Stimulated activated CD4-positive, alpha-beta T cell treated with anti-CD3 and anti-CD28 coated beads, Interleukin-1b, Interleukin-23, amount 100 ng/mL, for 48 hours (primary cell): ENCODE measurements at places on chromosomes 4 and X.

GRCh38 chrX:142601792-142602191 is 396.7 kb upstream of the MAGEC2 start:
- no peak for DNase-seq

DNA sequence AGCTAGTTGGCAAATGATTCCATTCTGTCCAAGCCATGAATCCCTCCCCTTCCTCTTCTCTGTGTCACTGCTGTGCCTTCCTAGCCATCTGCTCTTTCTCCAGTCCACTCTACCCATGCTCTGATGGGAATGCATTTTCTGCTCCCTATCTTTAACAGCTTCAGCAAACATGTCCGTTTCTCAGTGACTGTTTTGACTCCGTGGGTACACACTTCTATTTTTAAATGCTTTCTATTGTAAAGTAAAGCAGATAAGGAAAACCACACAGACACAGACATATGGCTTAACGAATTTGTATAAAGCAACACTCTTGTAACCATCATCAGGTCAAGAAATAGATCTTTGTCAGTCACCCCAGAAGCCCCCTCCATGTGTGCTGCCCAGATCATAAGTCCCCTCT is 72.4 kb upstream of the KLHL13 start:
- DNase-seq: no peak

- no peak for DNase-seq
Observed at GRCh38 chr4:52822583-52822971, 39.5 kb upstream of the RASL11B start.

DNA sequence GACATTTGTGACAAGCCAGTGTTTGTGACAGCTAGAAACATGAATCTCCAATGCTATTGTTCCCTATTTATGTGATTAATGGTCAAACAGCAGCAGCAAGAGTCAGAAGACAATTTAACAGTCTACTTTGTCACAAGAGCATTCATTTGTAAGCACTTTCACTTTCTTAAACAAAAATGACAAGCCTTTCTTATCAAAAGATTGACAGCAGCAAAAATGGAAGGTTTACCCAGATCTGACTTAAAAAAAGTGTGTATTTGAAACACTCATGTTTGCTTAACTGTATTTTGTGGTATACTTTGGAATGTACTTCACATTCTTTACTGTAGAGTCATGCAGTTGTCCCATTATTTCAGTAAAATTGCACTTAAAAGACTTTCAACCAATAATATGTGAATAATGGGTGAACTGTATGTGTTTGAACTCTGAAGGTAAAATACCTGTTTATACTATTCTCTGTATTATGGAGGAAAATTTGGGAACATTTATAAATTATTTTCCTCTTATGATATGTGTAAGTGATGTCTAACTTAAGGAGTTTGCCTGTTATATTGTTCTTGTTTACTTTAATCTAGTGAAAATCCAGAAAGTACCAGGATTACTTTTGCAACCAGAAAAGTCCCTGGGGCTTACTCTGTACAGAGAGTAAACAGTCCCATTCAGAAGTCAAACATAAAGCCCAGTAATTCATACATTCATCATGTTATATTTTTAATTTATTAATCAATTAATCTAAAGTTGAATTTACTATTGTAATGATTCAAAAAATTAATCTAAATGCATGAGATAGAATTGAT is 314.9 kb upstream of the TRAM1L1 start:
- DNase-seq: no peak

DNA sequence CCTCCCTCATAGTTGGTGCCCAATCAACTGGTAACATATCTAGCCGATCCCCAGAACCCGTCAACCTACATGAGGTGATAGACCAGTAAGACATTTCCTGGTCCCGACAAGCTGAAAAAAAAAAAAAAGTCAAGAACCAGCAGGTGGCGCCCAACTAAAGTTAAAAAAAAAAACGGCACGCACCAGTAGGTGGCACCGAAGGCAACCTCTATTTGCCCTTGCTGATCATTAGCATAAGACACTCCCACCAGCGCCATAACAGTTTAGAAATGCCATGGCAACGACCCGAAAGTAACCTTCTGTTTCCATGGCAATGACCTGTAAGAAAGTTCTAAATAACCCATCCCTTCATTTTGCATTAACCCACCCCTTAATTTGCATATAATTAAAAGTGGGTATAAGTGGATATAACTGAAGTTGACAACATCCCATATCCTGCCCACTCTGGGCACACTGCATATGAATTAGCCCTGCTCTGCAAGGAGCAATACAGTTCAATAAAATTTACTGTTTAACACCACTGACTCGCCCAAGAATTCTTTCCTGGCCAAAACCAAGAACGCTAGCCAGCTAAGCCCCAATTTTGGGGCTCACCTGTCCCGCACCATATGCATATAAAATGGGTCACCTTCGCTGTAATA is 83.9 kb upstream of the SPANXB1 start:
- DNase-seq: peak; percentile 32

GRCh38 chrX:32687379-32687778 is 524.0 kb downstream of the DMD start:
- no peak for DNase-seq

GRCh38 chrX:149567621-149568417 is 18.1 kb upstream of the HSFX3 start:
- DNase-seq: no peak

DNA sequence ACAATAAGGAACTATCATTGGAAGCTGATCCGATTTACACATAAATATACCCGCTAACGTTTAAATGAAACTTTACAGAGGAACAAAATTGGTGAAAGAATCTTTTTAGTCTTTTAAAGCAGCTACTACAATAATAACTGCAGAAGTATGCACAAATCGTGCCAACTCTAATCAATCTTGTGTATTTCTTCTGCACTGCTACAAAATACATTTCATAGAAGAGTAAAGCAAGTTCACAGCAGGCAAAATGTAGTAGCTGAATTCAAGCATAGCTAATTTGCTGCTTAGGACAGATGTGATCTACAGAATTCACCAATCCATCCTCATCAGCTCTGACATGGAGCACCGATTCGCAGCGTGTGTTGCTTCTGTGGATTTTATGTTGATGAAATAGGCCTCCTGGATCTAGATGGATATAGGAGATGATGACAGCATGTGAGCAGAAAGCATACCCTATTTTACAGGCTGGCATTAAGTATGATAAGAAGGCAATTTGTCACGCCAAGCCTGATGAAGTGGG is 367.3 kb upstream of the FGF13 start:
- no peak for DNase-seq

DNA sequence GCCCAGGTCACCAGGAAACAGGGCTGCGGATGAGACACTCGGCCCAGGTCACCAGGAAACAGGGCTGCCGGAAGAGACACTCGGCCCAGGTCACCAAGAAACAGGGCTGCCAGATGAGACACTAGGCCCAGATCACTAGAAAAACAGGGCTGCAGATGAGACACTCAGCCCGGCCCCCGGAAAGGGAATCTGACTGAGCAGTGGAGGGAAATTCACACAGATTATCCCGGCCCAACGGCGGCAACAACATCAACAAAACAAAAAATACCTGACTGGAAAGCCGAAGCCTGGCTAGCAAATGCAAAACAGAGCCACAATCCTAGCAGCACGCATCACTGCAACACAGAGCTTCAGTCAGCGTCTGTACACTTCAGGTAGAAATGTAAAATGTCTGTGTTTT is 20.7 kb downstream of the AFAP1 start:
- DNase-seq: no peak

DNA sequence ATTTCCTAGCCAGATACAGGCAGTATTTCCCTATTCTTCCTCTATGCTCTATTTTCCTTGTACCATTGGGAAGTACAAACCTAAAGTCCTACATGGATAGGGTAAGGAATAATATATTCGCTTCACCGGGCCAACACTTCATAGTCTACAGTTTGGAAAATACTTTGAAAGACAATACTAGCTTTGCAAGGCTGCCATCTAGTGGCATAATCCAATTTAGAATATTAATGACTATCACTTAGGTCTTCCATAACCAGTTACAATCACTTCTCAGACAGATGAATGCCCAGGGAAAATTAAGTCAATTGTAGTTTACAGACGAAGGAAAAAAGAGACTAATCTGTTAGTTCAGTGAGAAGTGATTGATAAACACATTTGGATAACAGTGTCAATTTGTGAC is 141.0 kb upstream of the FAM47C start:
- DNase-seq: no peak

DNA sequence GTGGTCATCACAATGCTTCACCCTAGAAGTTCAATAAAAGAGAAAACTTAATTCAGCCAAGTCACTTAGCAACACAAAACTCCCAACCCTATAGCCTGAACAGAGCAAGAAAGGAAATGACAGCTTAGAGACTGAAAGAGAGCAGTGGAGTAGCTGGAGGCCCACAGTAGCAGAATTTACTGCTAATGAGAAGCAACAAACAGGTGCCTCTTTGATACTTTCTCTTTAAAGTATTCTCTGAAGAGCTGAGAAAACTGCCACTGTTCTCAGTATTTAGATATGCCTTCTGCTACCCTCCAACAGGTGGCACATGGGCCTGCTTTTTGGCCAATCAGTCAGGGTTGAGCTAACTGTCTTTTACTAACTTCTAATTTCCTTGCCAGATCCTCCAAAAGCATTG is 240.0 kb downstream of the GPC3 start:
- DNase-seq: no peak

DNA sequence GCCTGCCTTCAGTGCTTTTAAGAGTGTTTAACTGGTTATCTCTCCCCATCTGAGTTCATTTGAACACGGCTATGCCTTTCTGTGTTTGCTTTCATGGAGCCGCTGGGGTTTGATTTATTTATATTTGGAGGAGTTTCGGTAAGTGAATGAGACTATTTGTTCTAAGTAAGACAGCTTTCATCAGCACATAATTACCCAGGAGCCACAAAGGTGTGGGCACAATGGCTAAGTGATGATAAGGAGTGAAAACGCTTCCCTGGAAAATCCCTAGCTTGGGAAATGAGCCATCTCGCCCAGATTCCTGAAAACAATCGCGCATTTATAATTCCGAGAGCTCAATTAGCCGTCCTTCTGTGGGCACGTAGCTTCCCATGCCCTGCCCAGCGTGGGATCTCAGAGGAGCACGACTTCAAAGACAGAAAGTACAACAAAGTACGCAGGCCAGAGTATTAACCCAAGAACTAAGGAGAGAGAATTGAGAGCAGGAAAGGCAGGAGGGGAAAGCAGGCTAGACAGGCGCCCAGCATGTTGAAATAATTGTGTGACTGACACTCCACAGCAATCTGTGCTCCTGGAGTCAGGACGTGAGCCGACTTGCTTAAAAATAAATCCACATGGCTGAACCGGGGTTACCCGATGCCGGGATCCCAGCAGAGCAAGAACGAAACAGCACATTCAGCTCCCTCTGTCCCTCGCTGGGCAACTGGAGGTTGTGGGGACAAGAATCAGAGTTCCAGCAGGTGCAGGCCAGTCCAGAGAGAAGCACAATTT is 99.0 kb downstream of the DHRSX start:
- no peak for DNase-seq

DNA sequence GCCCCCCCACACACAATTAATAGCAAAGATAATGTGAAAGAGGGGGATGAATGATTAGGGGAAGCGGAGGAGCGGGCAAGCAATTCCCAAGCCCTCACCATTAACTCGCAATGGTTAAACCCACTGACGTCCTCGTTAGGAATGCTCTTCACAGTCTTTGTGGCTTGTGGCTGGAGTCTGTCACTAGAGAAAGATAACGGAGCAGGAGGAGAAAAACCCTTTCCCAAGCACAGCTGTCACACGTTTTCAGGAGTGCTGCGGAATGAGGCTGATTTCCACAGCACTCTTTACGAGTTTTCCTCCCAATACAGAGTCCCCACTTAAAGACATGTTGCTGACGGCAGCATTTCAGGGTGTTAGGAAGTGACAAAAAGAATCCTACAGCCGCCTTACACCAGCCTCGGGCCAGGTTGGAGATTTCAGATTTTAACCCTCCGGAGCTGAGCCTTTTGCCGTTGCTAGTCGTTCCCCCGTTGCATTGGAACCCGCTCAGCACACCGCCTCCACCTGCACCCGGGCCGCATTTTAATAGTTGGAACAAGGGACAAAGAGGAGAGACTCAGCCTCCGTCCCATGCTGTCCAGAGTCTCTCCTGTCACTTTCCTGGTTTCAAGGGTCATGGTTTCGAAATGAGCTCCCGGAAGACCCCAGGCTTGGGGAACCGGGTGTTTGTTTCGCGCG is 92.2 kb downstream of the GEMIN8 start:
- no peak for DNase-seq

DNA sequence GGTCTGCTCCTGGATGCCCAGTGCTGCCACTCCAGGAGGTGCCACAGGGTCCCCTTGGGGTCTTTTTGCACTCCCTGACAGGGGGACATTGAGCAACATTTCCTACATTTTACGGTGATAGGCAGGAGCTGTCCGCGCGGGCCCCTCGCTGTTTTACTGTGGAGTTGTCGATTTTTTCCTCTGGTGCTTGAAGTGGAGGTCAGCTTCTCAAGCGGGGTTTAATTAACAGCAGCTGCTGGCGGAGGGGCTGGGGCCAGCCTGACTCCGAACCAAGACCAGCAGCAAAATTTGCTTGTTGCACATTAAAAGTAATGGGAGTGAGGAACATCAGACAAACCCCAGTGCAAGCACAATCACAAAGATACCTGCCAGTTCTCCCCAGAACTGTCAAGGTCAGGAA is 13.2 kb upstream of the SH3TC1 start:
- DNase-seq: no peak

DNA sequence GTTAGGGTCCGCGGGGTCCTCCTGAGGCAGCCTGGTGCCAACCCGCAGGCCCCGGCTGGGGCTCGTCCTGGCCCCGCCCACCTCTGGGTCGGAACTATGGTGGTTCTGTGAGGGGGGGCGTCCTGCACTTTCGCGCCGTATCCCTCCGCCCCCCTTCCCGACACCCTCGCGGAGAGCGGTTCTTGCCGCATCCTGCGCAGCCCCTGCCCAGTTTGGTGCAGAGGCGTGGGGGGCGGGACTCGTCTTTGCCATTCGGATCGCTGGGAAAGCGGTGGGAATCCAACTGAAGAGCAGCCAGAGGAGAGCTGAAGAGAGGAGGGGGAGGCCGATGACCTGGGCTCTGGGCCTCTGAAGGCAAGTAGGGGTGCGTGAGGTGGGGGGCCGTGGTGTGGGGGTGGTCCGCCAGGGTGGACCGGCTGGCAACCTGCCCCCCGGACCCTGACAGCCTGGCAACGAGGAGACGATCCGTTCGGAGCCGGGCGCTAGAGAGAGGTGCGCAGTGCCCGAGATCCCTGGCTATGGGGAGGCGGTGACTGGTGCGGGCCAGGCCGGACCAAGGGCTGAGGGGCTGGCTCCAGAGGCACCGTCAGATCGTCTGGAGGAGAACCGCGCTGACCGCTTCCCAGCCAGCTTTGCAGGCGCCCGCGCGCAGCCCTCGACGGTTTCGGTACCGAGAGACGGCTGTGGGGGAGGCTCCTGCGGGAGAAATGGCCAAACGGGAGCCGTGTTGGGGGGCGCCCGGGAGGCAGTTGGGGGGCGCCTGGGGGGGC is at the start of gene GPRASP1:
Gene GPRASP1, plus strand, starts transcription at position 242 of the 770 bp plus-strand sequence. CDS start 2,431 bp downstream, outside the sequence.
- DNase-seq: peak; percentile 30

GRCh38 chr4:53235547-53235946 is 130.3 kb downstream of the SCFD2 start:
- no peak for DNase-seq

GRCh38 chrX:71941776-71942175 is 31.1 kb downstream of the NHSL2 start:
- DNase-seq: no peak

GRCh38 chr4:130028552-130028951 is 932.6 kb downstream of the C4orf33 start:
- no peak for DNase-seq

GRCh38 chr4:40482985-40483647 is 146.5 kb downstream of the RBM47 start:
- no peak for DNase-seq
